ENCODE measurements at places on chromosomes 1 and 21. TPM values are rescaled to one million over a fixed set of nuclear protein-coding genes. Genes with fewer than 3 reads are reported as not detected.

Gene CDCA8
- 1.0 TPM for total RNA-seq

GRCh38 chr21:45838634-45839033 is 142.9 kb upstream of the COL6A1 start:
- H3K27me3 ChIP-seq: no peaks in the 10 kb centered on the region
- no peak overlapping the region for H3K4me3 ChIP-seq
- no peak overlapping the region for H3K27ac ChIP-seq
- no peak for DNase-seq
- H3K36me3 ChIP-seq: no peaks in the 10 kb centered on the region

DNA sequence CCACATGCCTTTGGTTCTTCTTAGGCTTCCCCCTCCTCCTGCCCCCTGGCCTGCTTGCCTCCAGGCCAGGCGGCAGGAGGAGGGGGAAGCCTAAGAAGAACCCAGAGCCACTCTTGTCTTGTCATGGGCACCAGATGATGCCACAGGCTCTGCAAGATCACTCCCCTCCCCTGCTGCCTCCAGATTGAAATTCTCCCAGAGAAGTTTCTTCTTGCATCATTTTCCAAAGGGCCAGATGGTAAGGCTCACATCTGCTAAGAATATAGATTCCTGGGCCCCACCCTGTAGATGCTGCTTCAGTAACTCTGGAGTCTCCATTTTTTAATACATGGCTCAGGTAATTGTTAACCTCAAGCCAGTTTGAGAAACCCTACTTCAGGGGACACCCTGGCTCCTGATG is 60.8 kb downstream of the FAM163A start:
- no peaks in the 10 kb centered on the region for H3K27me3 ChIP-seq
- no peak overlapping the region for H3K4me3 ChIP-seq
- no peaks in the 10 kb centered on the region for H3K4me1 ChIP-seq
- no peak for DNase-seq
- no peak overlapping the region for H3K27ac ChIP-seq

- no peaks in the 10 kb centered on the region for H3K27me3 ChIP-seq
- H3K4me1 ChIP-seq: peaks cover 3% of the 10 kb centered on the region
- H3K27ac ChIP-seq: no peak overlapping the region
- H3K4me3 ChIP-seq: no peak overlapping the region
- no peak for DNase-seq
These were observed 37.5 kb upstream of the QSOX1 start for GRCh38 chr1:180116964-180117763.

DNA sequence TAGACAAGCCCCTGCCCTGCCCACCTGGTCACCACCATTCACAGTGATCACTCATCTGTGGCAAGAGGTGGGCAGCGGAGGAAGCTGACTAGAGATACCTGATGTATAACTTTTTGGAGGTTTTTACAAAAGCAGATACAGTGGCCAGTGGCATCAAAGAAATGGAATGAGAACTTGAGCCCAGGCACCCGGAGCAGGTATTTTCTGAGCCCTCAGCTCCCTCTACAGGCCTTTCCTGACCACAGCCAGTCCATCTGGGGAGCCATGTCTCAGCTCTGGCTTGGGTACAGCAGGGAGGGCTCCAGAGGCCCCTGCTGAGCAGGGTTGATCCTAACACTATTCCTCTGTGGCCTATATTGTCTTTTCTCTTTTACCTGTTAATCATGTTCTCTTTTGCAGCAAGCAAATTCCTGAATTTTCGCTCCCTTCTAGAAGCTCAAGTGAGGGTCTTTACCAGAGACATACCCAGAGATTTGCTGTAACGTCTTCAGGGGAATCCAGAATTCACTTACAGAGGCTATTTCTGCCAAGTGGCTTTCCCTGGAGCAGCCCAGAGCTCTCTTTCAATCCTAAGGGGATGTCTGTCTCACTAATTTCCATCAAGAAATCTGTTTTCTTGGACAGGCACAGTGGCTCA is 27.3 kb downstream of the GPR157 start:
- H3K36me3 ChIP-seq: peaks cover 23% of the 10 kb centered on the region
- no peak for DNase-seq
- no peaks in the 10 kb centered on the region for H3K4me1 ChIP-seq
- no peak overlapping the region for H3K27ac ChIP-seq
